ENCODE measurements at places on chromosomes 5 and 9.

- no peak for DNase-seq
- H3K27ac ChIP-seq = no peak overlapping the region
- H3K4me3 ChIP-seq = no peak overlapping the region
- no peaks in the 10 kb centered on the region for H3K4me1 ChIP-seq
Measured at GRCh38 chr5:171808951-171809350, 23.3 kb downstream of the SMIM23 start.

DNA sequence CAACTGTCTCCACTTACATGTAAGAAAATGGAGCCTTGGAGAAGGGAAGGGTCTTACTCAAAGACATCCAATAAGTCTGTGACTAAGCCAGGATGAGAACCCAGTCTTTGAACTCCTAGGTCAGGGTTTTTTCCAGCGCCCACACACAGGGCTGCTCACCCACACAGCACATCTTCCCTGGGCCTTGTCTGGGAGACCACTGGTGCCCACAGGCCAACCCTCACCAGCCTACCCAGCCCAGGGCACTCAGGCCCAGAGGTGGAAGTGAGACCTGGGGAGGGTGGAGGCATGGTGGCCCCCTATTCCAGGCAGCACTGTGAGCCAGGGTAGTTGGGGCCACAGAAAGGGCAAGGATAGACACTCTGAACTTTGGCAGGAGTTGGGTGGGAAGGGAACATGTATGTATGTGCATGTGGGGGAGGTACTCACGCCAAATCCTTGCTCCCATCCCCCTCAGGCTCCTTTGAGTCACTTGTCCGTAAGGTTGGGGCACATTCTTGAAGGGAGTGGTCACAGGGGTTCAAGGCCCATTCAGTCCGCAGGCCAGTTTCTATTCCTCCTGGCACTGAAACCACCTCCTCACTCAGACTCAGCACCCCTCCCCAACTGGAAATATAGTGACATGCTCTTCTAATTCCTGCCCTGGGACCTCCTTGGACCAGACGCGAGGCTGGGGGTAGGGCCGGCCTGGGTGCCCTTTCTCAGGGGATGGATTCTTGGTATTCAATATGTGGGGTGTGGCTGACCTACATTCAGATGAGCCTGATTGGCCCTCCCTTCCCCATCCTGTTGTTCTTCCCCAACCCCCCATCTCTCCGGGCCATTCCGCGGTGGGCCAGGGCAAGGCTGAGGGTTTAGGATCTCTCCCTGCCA, 2.9 kb upstream of the SLC4A9 start:
- peak; percentile 26 for DNase-seq
- H3K27me3 ChIP-seq = no peaks in the 10 kb centered on the region
- no peaks in the 10 kb centered on the region for H3K4me1 ChIP-seq
- H3K27ac ChIP-seq = no peak overlapping the region
- H3K36me3 ChIP-seq = no peaks in the 10 kb centered on the region
- H3K4me3 ChIP-seq = no peak overlapping the region

DNA sequence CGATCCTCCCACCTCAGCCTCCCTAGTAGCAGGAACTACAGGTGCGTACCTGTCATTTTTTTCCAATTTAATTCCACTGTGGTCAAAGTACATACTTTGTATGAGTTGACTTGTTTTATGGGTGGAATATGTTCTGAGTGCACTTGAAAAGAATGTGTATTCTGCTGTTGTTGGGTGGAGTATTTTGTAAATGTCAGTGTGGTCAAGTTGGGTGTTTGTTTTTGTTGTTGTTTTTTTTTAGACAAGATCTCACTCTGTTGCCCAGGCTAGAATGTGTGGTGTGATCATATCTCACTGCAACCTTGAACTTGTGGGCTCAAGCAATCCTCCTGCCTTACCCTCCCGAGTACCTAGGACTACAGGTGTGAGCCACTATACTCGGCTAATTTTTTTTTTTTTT, 17.9 kb downstream of the SLC25A25 start:
- peak; percentile 52 for DNase-seq
- H3K27ac ChIP-seq = no peak overlapping the region
- peaks cover 29% of the 10 kb centered on the region for H3K4me1 ChIP-seq
- peaks cover 13% of the 10 kb centered on the region for H3K36me3 ChIP-seq

DNA sequence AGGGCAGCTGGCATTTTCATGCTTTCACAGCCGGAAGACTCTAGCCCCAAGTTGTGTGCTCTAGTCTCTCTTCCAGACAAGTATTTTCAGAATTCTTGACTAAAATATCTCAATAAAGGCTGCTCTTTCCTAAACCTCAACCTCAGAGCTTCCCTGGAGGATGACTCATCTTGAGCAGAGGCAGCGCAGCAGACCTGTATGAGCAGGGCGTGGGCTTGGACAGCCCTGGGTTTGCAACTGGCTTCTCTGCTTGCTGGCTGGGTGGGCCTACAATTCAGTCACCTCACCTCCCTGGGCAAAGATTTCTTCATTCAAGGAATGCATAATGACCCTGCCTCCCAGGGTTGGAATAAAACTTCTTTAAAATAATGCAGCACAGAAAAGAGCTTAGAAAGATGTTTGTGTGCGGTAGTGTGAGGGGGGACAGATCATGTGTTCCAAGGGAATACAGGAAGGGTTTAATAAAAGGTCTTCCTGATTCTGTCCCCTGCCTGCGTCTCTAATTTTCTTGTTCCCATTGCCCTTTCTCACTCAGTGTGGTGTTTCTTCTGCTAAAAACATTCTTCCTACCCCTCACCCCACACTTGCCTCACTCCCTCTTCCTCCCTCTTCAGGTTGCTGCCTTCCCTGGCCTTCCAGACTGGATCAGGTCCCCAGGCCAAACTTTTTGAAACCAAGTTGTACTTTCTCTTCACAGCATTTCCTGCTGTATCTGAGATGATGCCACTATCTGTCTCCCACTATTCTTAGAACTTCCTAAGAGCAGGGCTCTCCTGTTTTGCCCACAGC, 39.4 kb upstream of the MAP1B start:
- H3K27ac ChIP-seq = no peak overlapping the region
- no peaks in the 10 kb centered on the region for H3K27me3 ChIP-seq
- no peaks in the 10 kb centered on the region for H3K4me1 ChIP-seq
- H3K4me3 ChIP-seq = no peak overlapping the region
- DNase-seq = no peak

- H3K4me1 ChIP-seq = peaks cover 2% of the 10 kb centered on the region
- DNase-seq = peak; percentile 49
- no peaks in the 10 kb centered on the region for H3K27me3 ChIP-seq
- no peaks in the 10 kb centered on the region for H3K36me3 ChIP-seq
- H3K27ac ChIP-seq = peak overlapping the region; percentile 55
Measured at GRCh38 chr5:98786191-98786853, 12.9 kb downstream of the RGMB start.

DNA sequence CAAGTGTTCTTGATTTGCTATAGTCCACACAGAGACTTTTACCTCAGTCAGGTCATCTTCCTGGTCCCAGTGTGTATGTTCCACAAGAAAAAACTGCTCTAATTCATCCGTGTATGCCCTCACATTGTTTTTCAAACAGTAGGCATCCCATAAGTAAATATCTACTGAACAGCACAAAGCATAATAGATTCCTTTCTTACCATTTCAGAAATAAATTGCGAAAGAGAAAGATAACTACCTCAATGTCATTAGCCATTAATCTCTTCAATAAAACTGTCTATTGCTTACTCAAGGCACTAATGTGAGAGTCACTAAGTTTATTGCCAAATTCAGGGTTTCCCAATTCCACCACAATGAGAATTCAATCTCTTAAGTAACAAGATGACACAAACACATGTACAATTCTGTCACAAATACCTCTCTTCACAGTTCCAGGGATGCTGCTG, 9.6 kb downstream of the FBXW2 start:
- peaks cover 17% of the 10 kb centered on the region for H3K4me1 ChIP-seq
- H3K27ac ChIP-seq = peak overlapping the region; percentile 10
- H3K4me3 ChIP-seq = no peak overlapping the region
- H3K27me3 ChIP-seq = no peaks in the 10 kb centered on the region

GRCh38 chr9:134294153-134295071, 31.8 kb upstream of the RXRA start:
- peaks cover 4% of the 10 kb centered on the region for H3K4me1 ChIP-seq
- H3K36me3 ChIP-seq = no peaks in the 10 kb centered on the region
- H3K27ac ChIP-seq = no peak overlapping the region
- no peaks in the 10 kb centered on the region for H3K27me3 ChIP-seq
- H3K4me3 ChIP-seq = no peak overlapping the region

DNA sequence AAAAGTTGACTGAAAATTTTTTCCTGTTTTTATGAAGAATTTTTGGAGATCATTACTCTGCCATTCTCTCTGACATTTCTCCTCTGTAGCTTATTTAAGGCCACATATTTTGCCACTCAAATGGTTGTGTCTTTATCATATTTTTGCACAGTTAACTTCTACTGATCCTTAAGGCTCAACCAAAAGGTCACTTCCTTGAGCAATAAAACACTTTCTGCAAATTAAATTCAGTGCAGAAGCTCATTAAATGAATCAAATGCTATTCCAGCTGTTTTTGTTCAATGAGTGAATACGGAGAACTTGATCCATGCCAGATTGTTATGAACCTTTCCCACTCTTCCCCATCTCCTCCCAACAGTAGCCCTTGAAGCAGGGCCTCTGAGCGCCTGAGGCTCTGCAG, 93.8 kb upstream of the EPB41L4A start:
- no peak for DNase-seq
- H3K4me1 ChIP-seq = no peaks in the 10 kb centered on the region
- no peaks in the 10 kb centered on the region for H3K36me3 ChIP-seq
- H3K27me3 ChIP-seq = no peaks in the 10 kb centered on the region

GRCh38 chr9:128986671-128987070, 39.2 kb downstream of the NUP188 start:
- no peaks in the 10 kb centered on the region for H3K27me3 ChIP-seq
- no peaks in the 10 kb centered on the region for H3K4me1 ChIP-seq
- no peak for DNase-seq
- no peak overlapping the region for H3K4me3 ChIP-seq

GRCh38 chr5:135392256-135392655, 6.8 kb downstream of the MACROH2A1 start:
- H3K27ac ChIP-seq = peak overlapping the region; percentile 47
- H3K4me1 ChIP-seq = peaks cover 30% of the 10 kb centered on the region
- no peak for DNase-seq
- no peak overlapping the region for H3K4me3 ChIP-seq
- H3K36me3 ChIP-seq = no peaks in the 10 kb centered on the region

GRCh38 chr9:86328156-86328555, 26.1 kb downstream of the TUT7 start:
- H3K4me3 ChIP-seq = no peak overlapping the region
- H3K27ac ChIP-seq = no peak overlapping the region
- H3K4me1 ChIP-seq = no peaks in the 10 kb centered on the region
- DNase-seq = no peak

GRCh38 chr9:79143211-79143610, 428.6 kb upstream of the TLE4 start:
- H3K4me3 ChIP-seq = no peak overlapping the region
- H3K27ac ChIP-seq = no peak overlapping the region
- no peaks in the 10 kb centered on the region for H3K36me3 ChIP-seq
- no peaks in the 10 kb centered on the region for H3K27me3 ChIP-seq

All from small intestine (tissue), 16 donors.